Purkinje cell (primary cell): ENCODE measurements at places on chromosomes 5 and 9. TPM values are rescaled to one million over a fixed set of nuclear protein-coding genes. Genes with fewer than 3 reads are reported as not detected.

Gene TSLP
- 0.12 TPM in 1 of 2 replicates, not detected in the other for polyA plus RNA-seq

Gene CER1
- not detected in 2 replicates for polyA plus RNA-seq

Gene ZNF454
- polyA plus RNA-seq, result 0.13 and 1.6 TPM in 2 replicates

Gene NKD2
- polyA plus RNA-seq, result 0.13 and 0.48 TPM in 2 replicates

Gene COL23A1
- 0.81 and 2.1 TPM in 2 replicates for polyA plus RNA-seq

Gene C9orf153
- polyA plus RNA-seq, result 0.14 and 0.98 TPM in 2 replicates

Gene GCNT4
- polyA plus RNA-seq, result 0.45 and 2.0 TPM in 2 replicates
